Stimulated activated CD4-positive, alpha-beta T cell treated with anti-CD3 and anti-CD28 coated beads, Interleukin-15, amount 100 ng/mL, for 24 hours (primary cell): ENCODE measurements at places on chromosomes 12 and 14.

DNA sequence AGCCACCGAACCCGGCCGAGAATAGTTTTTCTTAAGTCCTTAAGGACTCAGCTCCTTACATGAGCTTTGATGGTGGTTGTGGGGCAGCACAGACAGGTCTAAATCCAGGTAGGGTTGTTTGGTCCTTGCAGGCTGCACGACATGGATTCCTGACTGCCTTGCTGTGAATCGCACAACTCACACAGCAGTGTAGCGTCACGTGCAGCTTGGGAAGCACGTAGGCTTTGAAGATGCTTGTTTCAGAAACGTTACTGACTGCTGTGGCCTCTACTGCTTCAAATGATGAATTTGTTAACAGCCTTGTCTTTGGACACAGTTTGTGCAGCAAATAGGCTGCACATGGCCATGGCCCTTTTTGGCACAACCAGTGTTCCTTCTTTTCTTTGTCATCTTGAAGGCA is 29.9 kb downstream of the ZBTB42 start:
- no peak for DNase-seq

DNA sequence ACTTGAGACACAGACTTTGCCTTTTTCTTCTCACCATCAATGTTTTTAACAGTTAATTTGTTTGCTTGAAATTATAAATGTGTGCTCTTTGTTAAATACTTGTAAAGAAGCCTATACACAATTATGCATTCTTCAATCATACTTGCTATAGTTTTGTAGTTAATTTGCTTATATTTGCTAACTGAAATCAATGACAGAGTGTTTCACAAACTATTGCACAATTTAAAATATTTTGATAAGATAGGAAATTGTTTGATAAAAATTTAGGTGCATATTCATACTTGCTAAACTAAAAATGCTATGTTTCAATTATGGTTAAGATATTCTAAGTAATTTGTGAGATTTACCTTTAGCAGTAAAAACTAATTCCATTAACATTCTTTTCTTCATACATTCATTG is 13.7 kb upstream of the OR4K5 start:
- DNase-seq: no peak

- DNase-seq: peak; percentile 63
Measured at GRCh38 chr14:75561013-75561432, 17.4 kb upstream of the FLVCR2 start.

DNA sequence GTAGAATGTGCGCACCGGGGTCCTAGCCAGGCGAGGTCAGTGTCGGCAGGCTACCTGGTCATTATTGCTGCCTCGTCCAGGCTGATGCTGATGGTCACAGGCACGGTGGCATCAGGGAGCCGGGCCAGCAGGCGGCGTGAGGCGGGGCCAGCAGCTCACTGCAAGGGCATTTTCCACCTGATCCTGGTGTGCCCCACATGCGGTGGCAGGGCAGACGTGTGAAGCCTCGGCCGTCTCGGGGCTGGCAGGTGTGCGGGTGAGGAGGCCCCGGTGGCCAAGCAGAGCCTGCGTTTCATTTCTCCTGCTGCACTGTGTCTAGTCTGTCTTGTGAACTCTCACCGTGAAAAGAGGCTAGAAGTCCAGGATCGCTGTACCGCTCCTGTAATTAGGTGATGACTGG is 12.0 kb upstream of the AMN start:
- DNase-seq: no peak

DNA sequence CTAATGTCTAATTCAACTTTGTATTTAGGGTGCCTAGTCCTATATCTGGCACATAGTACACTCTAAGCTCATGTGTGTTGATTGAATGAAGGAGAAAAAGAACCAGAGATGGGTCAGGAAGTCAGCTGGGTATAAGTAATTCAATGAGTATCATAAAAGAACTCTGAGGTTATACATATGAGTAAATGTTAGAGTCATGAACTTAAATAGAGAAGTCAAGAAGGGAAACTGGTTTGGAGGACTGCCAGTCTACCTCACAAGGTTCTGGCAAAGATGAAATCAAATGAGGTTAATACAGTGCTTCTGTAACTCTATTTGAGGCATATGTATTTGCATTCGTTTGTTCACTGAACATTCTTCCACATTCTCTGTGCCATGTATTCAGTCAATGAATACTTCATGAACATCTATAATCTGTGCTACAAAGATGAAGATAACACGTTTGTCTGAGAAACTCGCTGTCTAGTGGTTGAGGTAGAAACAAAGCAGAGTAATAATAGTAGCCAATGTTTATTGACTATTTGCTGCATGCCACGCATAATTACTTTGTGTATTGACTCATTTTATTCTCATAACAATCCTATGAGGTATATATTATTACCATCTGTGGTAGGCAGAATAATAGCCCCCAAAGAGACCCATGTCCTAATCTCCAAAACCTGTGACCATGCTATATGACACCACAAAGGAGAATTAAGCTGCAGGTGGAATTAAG is 88.9 kb downstream of the PTGER2 start:
- peak; percentile 46 for DNase-seq

DNA sequence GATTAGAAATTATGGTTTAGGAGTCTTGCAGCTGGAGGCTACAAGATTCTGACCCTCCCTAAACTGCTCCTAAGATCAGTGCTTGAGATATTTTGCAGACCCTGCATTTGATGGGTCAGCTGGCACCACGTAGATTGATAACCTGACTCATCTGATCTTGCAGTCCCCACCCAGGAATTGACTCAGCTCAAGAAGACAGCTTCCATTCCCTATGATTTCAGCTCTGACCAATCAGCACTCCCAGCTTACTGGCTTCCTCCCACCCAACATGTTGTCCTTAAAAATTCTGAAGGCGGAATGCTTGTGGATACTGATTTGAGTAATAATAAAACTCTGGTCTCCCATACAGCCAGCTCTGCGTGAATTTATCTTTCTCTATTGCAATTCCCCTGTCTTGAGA is 23.2 kb upstream of the MTHFD1 start:
- no peak for DNase-seq

DNA sequence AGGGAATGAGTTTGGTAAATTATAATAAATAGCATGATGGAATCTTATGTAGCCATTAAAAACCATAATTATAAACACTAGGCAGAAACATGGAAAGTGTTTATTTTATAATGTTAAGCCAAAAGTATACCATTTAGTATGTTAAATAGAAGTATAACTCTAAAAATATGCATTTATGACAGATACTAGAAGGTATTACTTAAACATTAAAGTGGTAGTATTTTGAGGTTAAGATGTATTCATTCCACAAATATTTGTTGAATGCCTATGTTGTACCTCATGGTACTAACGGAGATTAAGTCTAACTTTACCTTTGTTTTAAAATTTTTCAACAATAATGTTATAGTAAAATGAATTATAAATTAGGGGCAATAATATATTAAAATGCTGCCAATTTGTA is 24.1 kb downstream of the TTC8 start:
- DNase-seq: no peak

DNA sequence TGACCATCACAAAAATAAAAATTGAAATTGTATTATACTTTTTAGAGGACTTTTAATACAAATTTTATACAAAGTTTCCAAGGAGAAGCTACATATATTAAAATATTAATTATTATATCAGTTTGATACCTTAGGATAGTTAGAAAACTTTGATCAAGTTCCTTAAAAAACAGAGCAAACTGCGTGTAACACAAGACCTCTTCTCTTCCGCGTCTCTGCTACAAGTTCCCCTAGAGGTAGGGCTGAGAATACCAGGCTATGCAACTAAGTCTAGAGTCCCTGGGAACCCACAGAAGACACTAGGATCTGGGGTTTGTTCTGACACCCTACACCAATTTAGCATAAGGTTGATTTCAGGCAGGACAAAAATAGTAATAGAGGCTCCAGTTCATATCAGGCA is 319.0 kb downstream of the FOXG1 start:
- no peak for DNase-seq

DNA sequence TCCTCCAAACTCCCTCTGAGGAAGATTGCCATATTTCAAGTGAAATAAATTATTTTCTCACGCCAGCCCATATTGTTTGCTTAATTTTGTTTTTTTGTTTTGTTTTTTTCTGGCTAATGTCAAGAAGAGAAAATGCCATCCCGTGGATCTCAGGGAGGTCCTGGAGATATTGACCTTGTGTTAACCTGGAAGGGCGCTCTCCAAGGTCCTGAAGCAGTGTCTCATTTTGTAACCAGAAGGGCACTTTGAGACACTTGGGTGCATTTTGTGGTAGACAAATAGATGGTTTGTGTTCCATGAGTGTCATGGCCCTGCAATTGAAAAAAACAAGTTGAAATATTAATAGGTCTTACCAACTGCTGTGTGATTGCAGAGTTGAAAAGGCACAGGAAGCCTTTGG is 268.9 kb downstream of the SUDS3 start:
- DNase-seq: peak; percentile 6

- no peak for DNase-seq
Measured at GRCh38 chr14:61260939-61261776, 20.0 kb downstream of the TMEM30B start.

GRCh38 chr14:99360774-99361595 is 89.0 kb upstream of the BCL11B start:
- peak; percentile 11 for DNase-seq
